Peyer's patch (tissue), 4 donors: ENCODE measurements at places on chromosomes 11 and 22. TPM values are rescaled to one million over a fixed set of nuclear protein-coding genes. Genes with fewer than 3 reads are reported as not detected.

GRCh38 chr11:118916842-118917388 is 8.8 kb downstream of the BCL9L start:
- no peak for DNase-seq
- H3K4me3 ChIP-seq: no peak overlapping the region
- H3K27ac ChIP-seq: peak overlapping the region; percentile 99
- H3K4me1 ChIP-seq: peaks cover 96% of the 10 kb centered on the region

GRCh38 chr11:86063536-86063935 is 5.3 kb downstream of the PICALM start:
- no peak overlapping the region for H3K4me3 ChIP-seq
- H3K36me3 ChIP-seq: no peaks in the 10 kb centered on the region
- H3K27me3 ChIP-seq: no peaks in the 10 kb centered on the region
- no peak overlapping the region for H3K27ac ChIP-seq
- no peaks in the 10 kb centered on the region for H3K4me1 ChIP-seq
- DNase-seq: no peak

GRCh38 chr11:126456783-126457542 is 101.5 kb downstream of the ST3GAL4 start:
- H3K36me3 ChIP-seq: no peaks in the 10 kb centered on the region
- no peak overlapping the region for H3K27ac ChIP-seq
- DNase-seq: no peak
- H3K4me1 ChIP-seq: no peaks in the 10 kb centered on the region
- no peaks in the 10 kb centered on the region for H3K27me3 ChIP-seq

GRCh38 chr11:30902929-30903328 is 316.8 kb upstream of the MPPED2 start:
- no peaks in the 10 kb centered on the region for H3K4me1 ChIP-seq
- H3K4me3 ChIP-seq: no peak overlapping the region
- H3K36me3 ChIP-seq: no peaks in the 10 kb centered on the region

DNA sequence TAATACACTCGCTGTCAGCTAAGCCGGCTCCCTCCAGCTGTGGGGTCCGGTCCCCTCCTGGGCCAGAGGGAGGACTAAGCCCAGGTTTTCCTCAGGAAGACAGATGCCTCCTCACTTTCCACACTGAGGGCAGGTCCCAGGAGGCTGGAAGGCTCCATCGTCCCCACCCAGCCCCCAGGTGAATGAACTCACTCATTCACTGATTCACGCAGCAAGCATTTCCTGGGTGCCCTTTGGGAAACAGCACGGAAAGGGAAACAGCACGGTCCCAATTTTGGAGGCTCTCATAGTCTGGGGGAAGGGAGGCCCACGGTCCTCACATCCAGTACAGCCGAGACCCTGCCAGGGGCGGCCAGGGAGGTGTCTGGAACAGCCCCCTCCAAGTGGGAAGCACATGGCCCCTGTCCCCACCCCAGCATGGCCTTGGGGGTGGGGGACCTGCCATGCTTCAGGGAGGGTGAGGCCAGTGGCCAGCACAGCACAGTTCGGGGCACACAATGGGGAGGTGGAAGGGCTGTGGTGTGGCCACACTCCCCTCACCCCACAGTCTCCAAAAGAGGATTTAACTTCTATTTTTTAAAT is 9.3 kb upstream of the TH start:
- no peaks in the 10 kb centered on the region for H3K4me1 ChIP-seq
- no peaks in the 10 kb centered on the region for H3K27me3 ChIP-seq
- no peak overlapping the region for H3K27ac ChIP-seq
- H3K4me3 ChIP-seq: no peak overlapping the region
- no peaks in the 10 kb centered on the region for H3K36me3 ChIP-seq

- no peak for DNase-seq
- H3K4me3 ChIP-seq: no peak overlapping the region
- H3K36me3 ChIP-seq: no peaks in the 10 kb centered on the region
- H3K4me1 ChIP-seq: no peaks in the 10 kb centered on the region
- H3K27ac ChIP-seq: no peak overlapping the region
Measured at GRCh38 chr11:5297721-5298323, 3.9 kb downstream of the OR51B4 start.

GRCh38 chr11:74754507-74755252 is 6.0 kb downstream of the RNF169 start:
- peaks cover 3% of the 10 kb centered on the region for H3K4me1 ChIP-seq
- no peaks in the 10 kb centered on the region for H3K36me3 ChIP-seq
- peak overlapping the region; percentile 21 for H3K27ac ChIP-seq
- no peaks in the 10 kb centered on the region for H3K27me3 ChIP-seq
- H3K4me3 ChIP-seq: no peak overlapping the region

DNA sequence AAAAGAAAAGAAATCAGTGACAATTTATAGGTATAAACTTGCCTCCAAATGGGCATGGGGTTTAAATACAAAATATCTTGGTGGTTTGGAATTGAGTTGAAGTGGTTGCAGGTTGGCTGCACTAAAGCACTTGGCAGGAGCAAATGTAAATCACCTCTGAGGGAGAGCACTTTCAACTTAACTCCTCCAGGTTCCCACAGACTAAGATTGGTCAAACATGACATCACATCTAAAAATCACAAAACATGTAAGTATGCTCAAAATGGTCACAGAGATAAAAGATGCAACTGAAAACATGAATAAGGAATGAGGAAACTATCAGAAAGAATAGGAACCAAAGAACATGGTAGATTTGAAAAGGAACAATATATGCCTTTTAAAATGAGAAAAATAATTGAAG is 12.3 kb upstream of the SHANK3 start:
- no peak for DNase-seq
- H3K27ac ChIP-seq: no peak overlapping the region
- H3K36me3 ChIP-seq: no peaks in the 10 kb centered on the region
- H3K4me1 ChIP-seq: no peaks in the 10 kb centered on the region

GRCh38 chr11:9663699-9664275 is at the start of gene SWAP70:
Gene SWAP70 (plus strand): TSS chr11:9664077. CDS start chr11:9664180, 103 bp downstream.
- peak; percentile 94 for DNase-seq
- H3K4me3 ChIP-seq: peak within 1 kb of the TSS; percentile 95
- H3K27me3 ChIP-seq: no peaks in the 10 kb centered on the region
- H3K36me3 ChIP-seq: no peaks in the 10 kb centered on the region

- peaks cover 11% of the 10 kb centered on the region for H3K4me1 ChIP-seq
- no peaks in the 10 kb centered on the region for H3K27me3 ChIP-seq
- DNase-seq: peak; percentile 79
- H3K36me3 ChIP-seq: no peaks in the 10 kb centered on the region
Measured at GRCh38 chr22:17785185-17786184, 11.2 kb upstream of the BID start.

GRCh38 chr11:84264066-84264465 is 977.9 kb upstream of the CCDC90B start:
- H3K4me1 ChIP-seq: no peaks in the 10 kb centered on the region
- H3K27me3 ChIP-seq: no peaks in the 10 kb centered on the region
- DNase-seq: no peak
- H3K27ac ChIP-seq: no peak overlapping the region
- no peaks in the 10 kb centered on the region for H3K36me3 ChIP-seq

- no peak overlapping the region for H3K27ac ChIP-seq
- DNase-seq: no peak
- H3K36me3 ChIP-seq: no peaks in the 10 kb centered on the region
- no peak overlapping the region for H3K4me3 ChIP-seq
- peaks cover 51% of the 10 kb centered on the region for H3K4me1 ChIP-seq
Measured at GRCh38 chr22:27915986-27916385, 3.1 kb downstream of the PITPNB start.

GRCh38 chr22:45318168-45318557 is 8.4 kb downstream of the FAM118A start:
- H3K27ac ChIP-seq: peak overlapping the region; percentile 78
- H3K36me3 ChIP-seq: peaks cover 15% of the 10 kb centered on the region
- peak; percentile 85 for DNase-seq
- peaks cover 35% of the 10 kb centered on the region for H3K4me1 ChIP-seq

DNA sequence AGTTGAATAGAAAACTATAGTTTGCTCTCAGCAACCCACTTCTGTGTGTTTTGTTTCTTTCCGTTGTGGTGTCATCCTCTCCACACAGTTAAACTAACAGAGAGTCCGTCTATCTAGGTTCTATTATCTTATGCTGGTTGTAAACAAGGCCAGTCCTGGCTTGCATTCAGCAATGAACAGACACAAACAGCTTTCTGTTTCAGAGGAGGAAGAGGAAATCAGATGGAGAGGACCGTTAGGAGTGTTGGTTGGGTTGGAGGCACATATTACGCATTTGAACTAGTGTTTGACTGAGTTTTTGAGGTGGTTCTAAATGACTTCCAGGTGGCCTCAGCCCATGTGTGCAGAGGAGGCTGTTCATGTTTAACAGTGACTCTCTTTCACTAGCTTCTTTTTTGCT is 129.5 kb upstream of the SORL1-AS1 start:
- no peak for DNase-seq
- no peak overlapping the region for H3K4me3 ChIP-seq
- H3K4me1 ChIP-seq: peaks cover 6% of the 10 kb centered on the region
- no peak overlapping the region for H3K27ac ChIP-seq

DNA sequence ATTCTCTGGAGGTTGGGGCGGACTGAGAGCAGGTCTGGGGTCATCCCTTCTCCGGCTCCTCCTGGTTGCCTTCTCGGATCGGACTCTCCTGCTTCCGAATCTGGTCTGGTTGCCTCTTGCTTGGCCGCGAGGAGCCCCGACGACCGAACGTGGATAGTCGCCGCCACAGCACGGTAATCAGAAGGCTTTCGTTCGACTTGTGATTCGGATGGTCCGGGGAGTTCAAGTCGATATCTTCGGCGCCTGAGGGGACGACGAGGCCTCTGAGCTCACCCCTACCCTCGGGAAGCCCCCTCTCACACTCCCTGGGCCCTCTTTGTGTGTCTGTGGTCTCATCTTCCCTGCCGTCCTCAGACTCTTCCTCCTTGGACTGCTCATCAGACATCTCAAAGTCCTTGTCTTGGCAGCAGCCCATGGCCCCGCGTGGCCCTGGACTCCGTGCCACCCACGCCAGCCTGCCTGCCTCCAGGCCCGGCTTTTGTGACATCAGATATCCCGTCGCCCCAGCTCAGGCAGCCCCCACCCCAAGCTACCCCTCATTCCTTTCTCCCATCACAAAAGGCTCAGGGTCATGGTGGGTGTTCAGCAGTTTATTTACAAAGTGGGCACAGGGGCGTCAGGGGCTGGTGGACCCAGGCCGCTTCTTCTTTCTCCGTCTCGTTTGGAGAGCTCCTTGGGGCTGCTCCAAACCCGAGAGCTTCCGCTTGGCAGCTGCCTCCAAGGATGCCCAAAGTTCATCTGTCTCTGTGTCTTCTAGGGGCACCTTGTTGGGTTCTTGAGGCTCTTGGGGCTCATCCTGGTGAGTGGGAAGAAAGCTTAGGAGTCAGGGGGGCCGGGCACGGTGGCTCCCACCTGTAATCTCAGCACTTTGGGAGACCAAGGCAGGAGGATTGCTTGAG is at the start of gene TEX54:
TEX54 (minus strand) TSS at position 506 of the 899 bp plus-strand sequence.
- H3K4me3 ChIP-seq: peak within 1 kb of the TSS; percentile 65
- no peaks in the 10 kb centered on the region for H3K27me3 ChIP-seq
- no peaks in the 10 kb centered on the region for H3K36me3 ChIP-seq

DNA sequence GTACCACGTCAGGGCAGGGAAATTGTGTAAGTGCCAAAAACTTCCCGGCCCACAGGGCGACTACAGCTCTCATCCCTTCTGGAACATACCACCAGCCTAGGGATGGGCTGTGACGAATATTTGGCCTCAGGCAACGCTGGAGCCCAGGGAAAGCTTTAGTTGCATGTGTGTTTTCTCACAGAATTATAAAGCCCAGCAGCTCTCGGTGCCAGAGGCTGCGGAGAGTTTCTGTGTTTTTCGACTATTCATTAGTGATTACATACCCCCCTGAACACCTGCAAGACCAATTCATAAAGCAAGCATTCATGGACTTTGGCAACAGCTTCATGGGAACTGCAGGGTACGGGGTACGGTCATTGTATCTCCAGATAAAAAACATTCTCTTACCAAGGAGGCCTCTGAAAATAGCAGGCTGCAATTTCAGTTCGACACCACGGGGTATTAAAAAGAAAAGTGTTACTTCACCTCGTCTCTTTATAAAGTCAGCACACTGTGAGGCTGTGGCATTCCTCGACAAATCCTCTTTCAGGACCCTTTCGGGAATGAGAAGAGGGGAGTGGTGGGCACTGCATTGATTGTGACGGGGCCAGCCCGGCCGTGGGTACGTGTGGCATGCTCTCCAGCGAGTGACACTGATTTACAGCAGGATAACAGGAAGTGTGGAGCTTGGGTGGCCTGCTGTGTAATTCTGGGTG is 243.6 kb upstream of the SORL1-AS1 start:
- H3K4me3 ChIP-seq: no peak overlapping the region
- H3K4me1 ChIP-seq: no peaks in the 10 kb centered on the region
- DNase-seq: no peak
- H3K36me3 ChIP-seq: no peaks in the 10 kb centered on the region
- H3K27me3 ChIP-seq: no peaks in the 10 kb centered on the region
- no peak overlapping the region for H3K27ac ChIP-seq

DNA sequence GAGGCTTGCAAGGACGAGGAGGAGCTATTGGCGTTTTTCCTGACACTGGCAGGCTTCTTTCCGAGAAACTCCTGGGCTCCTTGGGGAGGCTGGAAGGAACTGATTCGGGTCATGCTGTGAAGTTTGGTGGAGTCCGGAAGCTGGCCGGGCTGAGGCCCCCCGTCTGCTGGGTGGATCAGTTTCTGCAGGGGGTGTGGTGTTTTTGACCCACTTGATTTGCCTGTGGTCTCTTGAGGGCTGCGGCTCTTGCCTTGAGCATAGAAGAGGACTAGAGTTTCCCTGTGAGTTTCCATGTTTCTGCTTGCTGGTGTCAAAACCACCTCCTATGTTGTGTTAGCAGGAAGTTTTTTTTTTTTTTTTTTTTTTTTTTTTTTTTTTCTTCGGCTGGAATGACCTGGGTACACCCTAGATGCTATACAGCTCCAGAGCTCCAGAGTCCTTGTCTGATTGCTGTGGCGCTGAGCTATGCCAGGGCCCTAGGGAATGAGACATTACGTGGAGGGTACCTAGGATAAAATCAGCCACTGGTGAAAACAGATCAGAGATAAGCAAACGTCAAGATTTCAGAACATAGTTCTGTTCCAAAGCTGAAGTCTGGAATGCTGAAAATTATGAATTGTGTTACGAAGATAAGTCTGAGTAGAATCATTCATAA is 728 bp downstream of the TBC1D22A start:
- H3K36me3 ChIP-seq: no peaks in the 10 kb centered on the region
- DNase-seq: peak; percentile 89
- H3K4me3 ChIP-seq: peak overlapping the region; percentile 78
- no peaks in the 10 kb centered on the region for H3K4me1 ChIP-seq
- H3K27ac ChIP-seq: peak overlapping the region; percentile 95

NEFH gene
- 0.54 TPM for total RNA-seq

EXPH5 gene
- 5.8 TPM for total RNA-seq

PATE2 gene
- not detected for total RNA-seq

ABCG4 gene
- not detected for total RNA-seq

ABCC8 gene
- 301 TPM for total RNA-seq

SCT gene
- total RNA-seq: not detected

CSKMT gene
- total RNA-seq: not detected

C11orf91 gene
- not detected for total RNA-seq

DDX6 gene
- total RNA-seq: 91.7 TPM

TTC38 gene
- total RNA-seq: 173 TPM

DDI1 gene
- not detected for total RNA-seq

HTR3B gene
- total RNA-seq: 0.76 TPM
